ENCODE measurements at places on chromosomes 4 and X.

GRCh38 chr4:16739997-16740624 lies 158.3 kb downstream of the LDB2 start:
- DNase-seq: no peak

DNA sequence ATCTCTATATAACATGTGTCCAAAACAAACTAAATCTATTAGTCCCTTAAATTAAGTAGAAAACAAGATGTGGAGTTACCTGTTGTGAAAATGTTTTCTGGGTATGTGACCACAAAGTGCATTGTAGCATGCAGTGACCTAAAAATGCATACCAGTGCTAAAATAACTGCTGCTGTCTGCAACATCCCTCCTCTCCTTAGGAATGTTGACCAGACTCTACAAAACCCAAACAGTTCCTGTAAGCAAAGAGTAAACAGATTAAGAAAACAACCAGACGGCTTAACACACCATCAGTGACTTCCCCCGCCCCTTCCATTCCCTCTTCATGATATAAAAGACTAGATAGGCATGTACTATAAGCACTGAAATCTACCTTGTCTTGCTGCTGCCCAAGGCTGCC lies 15.8 kb upstream of the RAB33B start:
- DNase-seq: no peak

DNA sequence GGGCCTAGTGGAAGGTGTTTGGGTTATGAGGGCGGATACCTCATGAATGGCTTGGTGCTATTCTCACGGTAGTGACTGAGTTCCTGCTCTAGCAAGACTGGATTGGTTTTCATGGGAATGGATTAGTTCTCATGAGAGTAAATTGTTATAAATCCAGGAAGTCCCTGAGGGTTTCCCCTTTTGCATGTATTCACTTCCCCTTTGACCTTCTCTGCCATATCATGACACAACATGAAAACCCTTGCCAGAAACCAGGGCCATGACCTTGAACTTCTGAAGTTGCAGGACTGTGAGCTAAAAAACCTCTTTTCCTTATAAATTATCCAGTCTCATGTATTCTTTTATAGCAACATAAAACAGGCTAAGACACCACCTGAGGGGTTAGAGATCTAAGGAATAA lies 529.7 kb upstream of the RPS6KA3 start:
- DNase-seq: no peak

DNA sequence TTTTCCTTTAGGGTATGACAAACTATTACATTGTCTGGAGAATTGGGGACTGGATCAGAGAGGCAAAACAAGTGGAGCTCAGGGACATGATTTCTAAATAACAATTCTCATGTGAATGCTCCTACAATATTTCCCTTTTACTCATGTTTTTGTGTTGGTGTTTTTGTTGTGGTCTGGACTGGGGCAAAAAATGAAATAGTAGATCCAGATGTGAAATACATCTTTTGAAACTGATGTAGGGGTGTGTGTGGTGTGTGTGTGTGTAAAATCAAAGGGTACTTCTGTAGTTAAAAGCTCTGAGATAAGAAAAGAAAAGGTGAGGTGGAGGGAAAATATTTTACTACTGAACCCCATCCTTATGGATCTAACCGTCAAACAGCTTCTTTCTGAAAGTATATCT lies 188.4 kb upstream of the RPL34 start:
- no peak for DNase-seq

DNA sequence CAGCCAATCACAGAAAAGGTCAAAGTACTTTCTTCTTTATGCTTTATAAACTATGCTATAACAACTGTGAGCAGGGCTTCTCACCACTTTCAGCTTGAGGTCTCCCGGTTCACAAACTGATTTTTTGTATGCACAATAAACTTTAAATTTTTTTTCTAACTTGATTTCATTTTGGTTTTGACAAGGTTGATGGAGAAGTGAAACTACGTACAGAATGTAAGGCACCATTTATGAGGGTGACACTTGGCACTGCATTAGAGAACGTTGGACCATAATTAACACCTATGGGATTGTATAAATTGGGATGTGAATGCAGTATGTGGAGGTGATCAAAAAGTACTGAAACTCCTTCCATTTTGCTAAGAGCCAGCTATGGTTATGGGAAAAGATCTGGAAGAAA lies 857.9 kb upstream of the HTR2C start:
- DNase-seq: no peak

DNA sequence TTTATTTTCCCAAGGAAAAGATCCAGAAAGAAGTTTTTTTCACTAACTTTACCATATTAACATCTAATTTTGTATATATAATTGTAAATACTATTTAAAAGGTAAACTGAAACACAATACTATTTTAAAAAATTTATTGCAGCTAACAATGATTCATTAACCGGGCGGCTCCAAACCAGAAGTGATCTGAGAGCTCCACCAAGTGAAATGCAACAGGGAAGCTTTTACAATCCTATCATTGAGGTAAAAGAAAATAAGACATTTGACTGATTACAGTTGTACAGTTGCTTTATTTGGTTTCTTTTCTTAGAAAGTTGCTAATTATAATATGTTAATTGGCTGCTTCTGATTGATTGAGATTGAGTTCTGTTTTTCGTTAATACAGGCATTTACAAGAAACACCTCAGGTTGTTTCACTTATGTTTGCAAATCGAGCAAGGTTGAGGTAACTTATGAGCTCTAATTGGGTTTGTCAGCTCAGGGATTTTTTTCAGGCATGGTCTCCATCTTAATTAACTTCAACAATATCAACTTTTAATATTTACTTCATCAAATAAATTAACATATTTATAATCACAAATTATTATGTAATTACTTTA lies 220.2 kb upstream of the UGT8 start:
- no peak for DNase-seq

All from NK-92 treated with Interleukin-12 subunit alpha and Interleukin-12 subunit beta, amount 100 ng/mL, for 24 hours (cell line).